ENCODE measurements at places on chromosomes 13 and 19.
A peak's percentile ranks its signal among the peaks of the same experiment; 100 is the strongest.

- no peak for DNase-seq
These were observed 68.6 kb upstream of the FGF14 start for GRCh38 chr13:102470283-102470917.

- DNase-seq: no peak
These were observed 275.3 kb upstream of the KLF12 start for GRCh38 chr13:74409551-74409950.

GRCh38 chr13:43786766-43787517 lies at the start of gene ENOX1:
TSS of gene ENOX1 (minus strand) at chr13:43786972.
- no peak for DNase-seq

- no peak for DNase-seq
These were observed 12.0 kb downstream of the KMT2B start for GRCh38 chr19:35729763-35730162.

DNA sequence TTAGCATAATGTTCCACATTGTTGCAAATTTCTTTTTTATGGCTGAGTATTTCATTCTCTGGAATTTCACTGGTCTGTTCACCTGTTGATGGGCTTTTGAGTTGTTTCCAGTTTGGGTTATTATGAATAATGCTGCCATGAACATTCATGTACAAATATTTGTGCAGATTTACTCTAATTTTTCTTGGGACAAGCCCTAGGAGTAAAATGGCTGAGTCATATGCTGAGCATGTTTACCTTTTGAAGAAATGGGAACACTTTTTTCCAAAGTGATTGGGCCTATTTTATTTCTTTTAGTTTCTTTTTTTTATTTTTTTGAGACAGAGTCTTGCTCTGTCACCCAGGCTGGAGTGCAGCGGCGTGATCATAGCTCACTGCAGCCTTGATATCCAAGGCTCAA lies 4.7 kb upstream of the FBL start:
- no peak for DNase-seq

- DNase-seq: no peak
These were observed 24.5 kb downstream of the ATP4B start for GRCh38 chr13:113633485-113633873.

DNA sequence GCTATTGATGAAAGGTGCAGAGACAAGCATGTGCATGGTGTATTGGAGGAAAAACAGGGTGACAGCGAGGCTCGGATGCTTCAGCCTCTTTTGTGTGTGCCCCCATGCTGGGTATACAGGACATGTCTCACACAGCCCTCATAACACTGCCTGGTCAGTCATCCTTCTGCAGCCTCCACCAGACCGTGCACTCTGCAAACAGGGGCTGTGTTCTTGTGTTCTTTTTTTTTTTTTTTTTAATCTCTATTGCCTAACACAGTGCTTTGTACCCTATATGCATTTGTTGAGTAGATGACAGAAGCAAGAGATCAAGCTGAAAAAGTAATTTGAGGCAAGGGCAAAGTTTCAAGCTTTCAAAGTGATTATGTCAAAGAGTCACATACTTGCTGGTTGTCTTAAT lies 367.2 kb upstream of the SLITRK1 start:
- no peak for DNase-seq

- no peak for DNase-seq
These were observed 60.0 kb upstream of the LRCH1 start for GRCh38 chr13:46492946-46493345.

DNA sequence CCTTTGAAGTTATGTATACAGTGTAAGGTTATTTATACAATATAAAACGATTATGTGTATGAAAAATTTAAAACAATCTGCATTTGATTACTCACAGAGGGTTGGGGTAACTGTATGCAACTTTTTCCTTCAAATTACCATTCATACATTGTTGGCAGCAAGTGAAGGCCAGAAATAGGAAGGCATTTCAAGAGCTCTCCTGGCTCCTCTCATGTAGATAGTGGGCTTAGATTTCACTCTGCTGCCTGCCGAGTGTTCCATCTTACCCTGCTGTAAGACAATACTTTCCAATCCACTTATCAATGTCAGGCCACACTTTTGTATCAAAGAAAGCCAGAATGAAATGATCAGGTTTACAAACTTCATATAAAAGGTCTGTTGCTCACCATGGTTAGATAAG lies 245.2 kb downstream of the DNAJC15 start:
- DNase-seq: no peak

- DNase-seq: no peak
These were observed 1500.4 kb downstream of the EFNB2 start for GRCh38 chr13:105035092-105035491.

GRCh38 chr13:106462710-106463109 lies 72.8 kb downstream of the EFNB2 start:
- DNase-seq: no peak

DNA sequence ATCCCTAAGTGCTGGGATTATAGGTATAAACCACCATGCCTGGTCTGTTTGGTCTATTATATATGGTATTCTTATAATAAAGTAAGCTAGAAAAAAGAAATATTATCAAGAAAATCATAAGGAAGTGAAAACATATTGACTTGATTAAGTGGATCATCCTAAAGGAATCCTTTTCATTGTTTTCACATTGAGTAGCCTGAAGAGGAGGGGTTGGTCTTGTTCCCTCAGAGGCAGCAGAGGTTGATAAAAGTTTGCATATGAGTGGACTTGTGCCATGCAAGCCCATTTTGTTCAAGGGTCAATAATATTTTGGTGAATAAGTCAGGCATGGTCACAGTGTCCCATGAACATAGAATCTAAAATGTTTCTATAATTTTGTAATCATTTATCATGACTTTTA lies 52.7 kb downstream of the ZNF627 start:
- DNase-seq: no peak

DNA sequence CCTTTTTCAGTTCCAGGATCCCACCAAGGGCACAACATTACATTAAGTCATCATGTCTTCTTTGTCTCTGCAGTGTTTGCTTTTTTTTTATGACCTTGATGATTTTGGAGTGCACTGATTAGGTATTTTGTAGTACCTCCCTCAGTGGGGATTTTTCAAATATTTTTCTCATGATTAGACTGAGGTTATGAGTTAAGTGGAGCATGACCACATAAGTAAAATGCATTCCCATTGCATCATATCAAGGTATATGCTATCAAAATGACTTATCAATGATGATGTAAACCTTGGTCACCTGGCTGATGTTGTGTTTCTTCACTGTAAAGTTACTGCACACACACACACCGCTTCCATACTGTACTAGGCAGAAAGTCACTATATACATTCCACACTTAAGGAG lies 96.7 kb upstream of the TRPC4 start:
- DNase-seq: no peak

GRCh38 chr19:40365613-40366401 lies 17.3 kb downstream of the PLD3 start:
- DNase-seq: peak; percentile 57

DNA sequence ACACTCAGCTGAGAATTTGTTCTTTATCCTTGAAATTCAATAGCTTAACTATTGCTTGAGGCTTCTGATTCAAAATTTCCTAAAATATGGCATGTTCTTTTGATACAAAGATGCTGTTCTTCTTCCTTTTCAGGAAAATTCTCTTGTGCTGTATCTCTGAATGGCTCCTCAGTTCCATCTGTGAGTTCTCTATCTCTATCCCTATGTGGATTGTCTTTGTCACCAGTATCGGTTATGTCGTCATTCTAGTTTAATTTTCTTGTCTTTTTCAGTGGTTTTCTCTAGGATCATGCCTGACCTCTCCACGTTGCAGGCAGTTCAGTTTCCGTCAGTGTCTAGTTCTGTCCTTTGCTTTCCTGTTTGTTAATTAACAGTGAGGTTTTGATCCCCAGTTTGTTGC lies 104.6 kb upstream of the GJB6 start:
- DNase-seq: no peak

GRCh38 chr13:113974304-113975281 lies 717 bp upstream of the C13orf46 start:
- no peak for DNase-seq

DNA sequence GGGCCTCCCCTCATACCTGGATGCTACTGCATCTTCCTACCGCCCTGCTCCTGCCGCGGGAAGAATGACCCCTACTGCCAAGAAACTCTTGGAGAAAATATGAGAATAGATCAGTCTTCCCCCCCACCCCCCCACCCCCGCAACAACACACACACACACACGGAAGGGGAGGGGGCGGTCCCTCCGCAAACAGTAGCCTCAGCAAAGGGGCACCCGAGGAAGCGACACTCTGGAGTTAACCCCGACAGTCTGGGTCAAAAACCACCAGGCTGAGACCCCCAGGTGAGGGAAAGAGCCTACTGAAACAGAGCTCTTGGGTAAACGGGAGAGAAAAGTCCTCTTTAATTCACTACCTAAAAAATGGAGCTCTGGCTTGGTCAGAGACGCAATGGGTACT lies 1.2 kb downstream of the MED26 start:
- no peak for DNase-seq

DNA sequence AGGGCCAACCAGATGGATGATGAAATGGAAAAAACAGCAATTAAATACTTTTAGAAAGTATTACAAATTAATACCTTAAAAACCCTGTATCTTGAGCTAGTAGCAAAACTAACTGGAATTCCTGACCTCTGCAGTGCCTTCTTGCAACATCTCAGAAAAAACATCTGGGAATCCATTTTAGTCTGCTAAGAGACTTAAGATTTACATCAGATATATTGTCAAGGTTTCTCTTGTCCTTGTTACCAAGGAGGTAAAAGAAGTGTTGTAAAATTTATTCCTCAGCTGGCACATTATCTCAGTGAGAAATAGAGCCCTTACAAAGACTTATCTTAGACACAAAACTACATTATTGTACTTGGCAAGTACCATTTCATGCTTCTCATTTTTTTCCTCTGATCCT lies 18.5 kb downstream of the KCNRG start:
- no peak for DNase-seq

DNA sequence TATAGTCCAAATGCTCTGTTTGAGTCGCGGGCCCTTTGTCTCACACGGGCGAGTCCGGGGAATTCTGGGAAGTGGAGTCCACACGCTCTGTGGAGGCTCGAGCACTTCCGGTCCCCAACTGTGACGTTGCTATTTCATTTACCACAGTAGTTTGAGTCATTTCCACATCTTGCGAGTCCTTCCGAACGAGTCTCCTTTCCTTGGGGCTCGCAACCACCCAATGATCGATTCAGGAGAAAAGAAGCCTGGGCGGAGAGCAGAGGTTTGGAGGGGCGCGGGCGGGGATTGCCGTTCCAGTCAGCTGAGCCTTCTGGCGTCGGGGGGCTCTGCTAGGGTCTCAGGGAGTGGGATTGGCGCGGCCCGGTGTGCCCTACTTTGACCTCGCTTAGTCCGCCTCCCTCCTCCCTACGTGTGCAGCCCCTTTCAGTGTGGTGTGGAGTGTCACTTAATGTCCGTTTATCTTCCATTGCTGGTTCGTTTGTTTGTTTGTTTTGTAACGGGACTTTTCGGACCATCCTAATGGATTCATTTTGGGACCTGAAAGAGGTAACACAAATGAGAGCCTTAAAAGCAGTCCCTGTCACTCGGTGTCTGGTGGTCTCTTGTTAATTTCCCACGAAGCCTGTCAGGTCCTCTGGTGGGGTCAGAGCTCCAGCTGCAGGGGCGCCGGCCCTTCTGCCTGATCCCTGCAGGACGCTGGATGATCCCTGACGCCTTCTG lies at the start of gene ZNF222:
TSS of gene ZNF222 (plus strand) at position 163 of the 720 bp plus-strand sequence. CDS start at position 221, 58 bp downstream.
- peak; percentile 68 for DNase-seq

DNA sequence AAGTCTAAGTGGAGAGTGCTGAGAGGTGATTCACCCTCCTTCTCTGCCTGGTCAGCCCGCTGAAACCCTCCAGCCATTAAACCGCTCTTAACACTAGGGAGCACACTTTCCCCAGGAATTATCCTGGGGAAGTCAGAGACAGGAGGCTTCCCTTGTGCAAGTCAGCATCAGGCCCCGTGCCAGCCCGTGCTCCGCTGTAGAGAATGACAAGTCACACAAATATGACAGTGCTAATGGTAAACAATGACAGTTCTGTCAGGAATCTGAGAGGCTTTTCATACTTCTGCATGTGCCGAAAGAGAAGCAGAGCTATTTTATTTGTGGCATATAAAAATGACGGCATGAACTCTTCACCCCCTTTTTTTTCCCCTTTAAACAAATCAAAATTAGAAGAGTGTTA lies 816.9 kb upstream of the SLC10A2 start:
- DNase-seq: no peak

GRCh38 chr19:1410136-1410786 lies 2.9 kb downstream of the DAZAP1 start:
- DNase-seq: no peak

GRCh38 chr19:17070421-17070820 lies 4.8 kb downstream of the HAUS8 start:
- no peak for DNase-seq

DNA sequence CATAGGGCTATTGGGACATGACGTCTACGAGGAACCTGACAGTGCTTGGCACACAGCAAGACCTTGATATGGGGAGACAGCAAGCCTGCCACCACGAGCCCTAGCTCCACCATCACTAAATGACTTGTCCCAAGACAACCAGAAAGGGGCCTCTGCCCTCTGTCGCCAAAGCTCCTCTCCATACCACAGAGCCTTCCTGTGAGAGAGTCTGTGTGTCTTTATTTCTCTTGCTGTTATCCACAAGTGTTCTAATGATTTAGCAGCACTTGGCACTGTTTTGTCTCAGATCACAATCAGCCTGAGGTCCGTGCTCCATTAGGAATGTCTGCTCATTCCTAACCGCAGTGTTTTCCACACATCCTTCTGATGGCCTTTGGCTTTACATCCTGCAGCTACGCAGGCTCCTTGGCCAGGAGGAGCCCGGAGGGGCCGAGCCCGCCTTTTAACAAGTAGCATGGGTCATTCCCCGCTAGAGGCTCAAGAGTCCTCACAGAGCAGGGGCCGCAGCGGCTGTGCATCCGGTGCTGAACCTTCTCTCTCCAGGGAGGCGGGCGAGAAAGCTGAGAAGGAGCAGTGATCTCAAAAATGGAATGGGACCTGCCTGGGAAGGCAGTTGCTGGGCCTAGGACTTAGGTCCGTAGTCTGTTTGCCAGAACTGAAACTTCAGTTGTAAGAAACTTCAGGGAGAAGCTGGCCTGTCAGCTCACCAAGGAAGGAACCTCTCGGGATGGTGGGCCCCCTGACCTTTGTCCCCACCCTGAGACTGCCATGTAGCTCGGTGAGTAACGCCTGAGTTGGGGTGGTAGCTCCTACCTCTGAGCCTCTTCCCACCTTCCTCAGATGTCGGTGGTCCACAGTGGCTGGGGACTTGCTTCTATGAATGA lies 61.1 kb upstream of the HMGB1 start:
- DNase-seq: no peak

DNA sequence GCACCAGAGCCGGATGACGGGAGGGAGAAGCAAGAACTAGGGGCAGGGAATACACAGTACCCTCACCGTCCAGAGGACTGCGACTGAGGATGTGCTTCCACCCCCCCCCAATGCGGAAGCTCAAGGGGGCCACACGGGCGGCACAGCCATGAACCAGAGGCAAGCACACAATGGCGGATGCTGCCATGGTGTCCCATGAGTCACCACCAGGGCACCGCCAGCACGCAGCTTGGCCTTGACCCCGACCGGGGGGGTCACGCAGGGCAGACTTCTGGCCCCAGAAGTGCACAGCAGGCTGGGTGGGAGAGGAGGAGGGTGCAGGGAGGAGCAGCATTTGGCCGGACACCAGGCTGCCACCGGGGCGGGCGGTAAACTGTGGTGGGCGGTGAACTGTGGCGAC lies 83.5 kb upstream of the ZNF254 start:
- DNase-seq: no peak

Measured in stimulated activated CD4-positive, alpha-beta T cell treated with anti-CD3 and anti-CD28 coated beads, Interleukin-12 subunit alpha, Interleukin-12 subunit beta, amount 100 ng/mL, for 48 hours (primary cell).